ENCODE measurements at places on chromosomes 1 and 21. TPM values are rescaled to one million over a fixed set of nuclear protein-coding genes. Genes with fewer than 3 reads are reported as not detected.
A peak's percentile ranks its signal among the peaks of the same experiment; 100 is the strongest.

Gene KRTAP7-1
- polyA plus RNA-seq, result not detected

Gene PGLYRP3
- not detected for polyA plus RNA-seq

Gene GCSAML
- polyA plus RNA-seq, result not detected

- H3K4me1 ChIP-seq, result no peaks in the 10 kb centered on the region
- no peak overlapping the region for H3K4me3 ChIP-seq
- no peaks in the 10 kb centered on the region for H3K36me3 ChIP-seq
- no peak for DNase-seq
- no peak overlapping the region for H3K27ac ChIP-seq
Measured at GRCh38 chr1:164064501-164064900, 494.5 kb upstream of the PBX1 start.

DNA sequence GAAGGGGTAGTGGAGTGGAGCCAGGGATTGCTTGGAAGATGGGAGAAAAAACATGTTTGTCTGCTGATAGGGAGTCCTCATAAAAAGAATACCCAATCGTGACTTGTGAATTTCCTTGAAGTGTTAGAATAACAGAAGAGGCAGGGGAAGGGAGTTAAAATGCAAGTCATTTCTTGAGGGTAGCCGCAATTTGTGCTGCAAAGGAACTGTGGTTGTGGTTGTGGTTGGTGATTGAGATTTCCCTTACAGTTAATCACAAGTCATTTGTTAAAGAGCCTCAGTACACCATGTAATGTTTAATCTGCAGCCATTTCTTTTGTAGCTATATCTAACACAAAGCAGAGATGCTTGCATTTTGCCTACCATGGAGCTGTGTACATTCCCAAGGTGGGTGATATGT lies 38.5 kb upstream of the EGLN1 start:
- no peaks in the 10 kb centered on the region for H3K27me3 ChIP-seq
- peak; percentile 40 for DNase-seq
- H3K4me3 ChIP-seq, result no peak overlapping the region
- no peak overlapping the region for H3K27ac ChIP-seq

DNA sequence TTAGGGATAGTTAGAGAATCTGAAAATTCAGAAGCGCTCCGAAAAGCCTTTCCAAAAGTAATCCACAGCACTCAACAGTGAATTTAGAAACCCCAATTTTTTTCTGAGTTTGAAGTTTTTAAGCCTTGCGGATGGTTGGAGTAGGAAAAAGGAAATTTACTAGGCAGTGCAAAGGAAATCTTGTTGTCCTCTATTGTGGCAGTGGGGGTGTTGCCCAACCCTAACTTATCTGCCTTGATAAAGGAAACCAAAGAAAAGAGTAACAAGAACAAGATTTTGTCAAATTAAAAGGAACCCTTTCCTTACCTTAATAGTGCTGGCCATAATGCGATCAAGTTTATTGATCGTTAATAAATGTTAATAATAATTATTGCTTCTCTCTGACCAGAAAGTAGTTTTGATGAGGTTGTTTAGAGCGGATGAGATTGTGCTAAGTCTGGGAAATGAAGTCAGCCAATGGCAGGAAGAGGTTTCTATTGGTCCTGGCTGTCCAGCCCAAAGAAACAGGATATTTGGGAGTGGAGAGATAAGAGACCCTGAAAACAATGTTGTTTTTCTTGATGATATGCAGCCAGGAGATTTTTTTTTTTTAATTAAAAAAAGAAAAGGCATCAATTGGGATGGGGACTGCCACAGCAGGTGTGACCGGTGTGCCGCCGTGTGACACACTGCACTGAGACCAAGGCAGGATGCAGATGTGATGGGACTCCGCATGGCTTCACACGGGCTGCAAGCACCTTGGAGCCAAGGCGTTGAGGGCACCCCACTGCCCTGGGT lies at the start of gene ERG:
TSS of gene ERG (minus strand) at position 421 of the 777 bp plus-strand sequence. CDS start at position 324, 97 bp downstream.
- H3K4me1 ChIP-seq, result no peaks in the 10 kb centered on the region
- no peaks in the 10 kb centered on the region for H3K36me3 ChIP-seq
- peaks cover 4% of the 10 kb centered on the region for H3K27me3 ChIP-seq
- H3K27ac ChIP-seq, result no peak within 1 kb of the TSS

- H3K36me3 ChIP-seq, result peaks cover 6% of the 10 kb centered on the region
- H3K4me1 ChIP-seq, result peaks cover 27% of the 10 kb centered on the region
- H3K4me3 ChIP-seq, result no peak overlapping the region
- H3K27ac ChIP-seq, result no peak overlapping the region
Measured at GRCh38 chr1:226629210-226629895, 80.8 kb downstream of the STUM start.

DNA sequence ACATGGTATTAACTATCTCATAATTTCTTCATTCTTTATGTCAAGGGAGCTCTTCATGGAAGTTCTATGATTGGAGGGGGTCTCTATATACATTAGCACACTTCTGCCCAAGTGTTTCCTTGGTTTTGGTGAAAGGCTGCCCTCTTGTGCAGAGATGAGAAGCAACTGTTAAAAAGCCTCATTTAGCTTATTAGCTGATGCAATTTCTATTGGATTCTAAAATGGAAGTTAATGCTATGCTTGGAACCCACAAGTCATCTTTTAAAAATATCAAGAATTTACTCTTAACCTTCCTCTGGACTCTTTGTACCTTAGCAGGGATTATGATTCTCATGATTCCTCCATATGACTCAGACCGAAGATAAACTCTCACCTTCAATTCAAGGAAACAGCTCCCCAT lies 328.9 kb downstream of the PTBP2 start:
- H3K36me3 ChIP-seq, result no peaks in the 10 kb centered on the region
- no peaks in the 10 kb centered on the region for H3K4me1 ChIP-seq
- no peak overlapping the region for H3K4me3 ChIP-seq
- DNase-seq, result no peak
- no peaks in the 10 kb centered on the region for H3K27me3 ChIP-seq
- no peak overlapping the region for H3K27ac ChIP-seq

DNA sequence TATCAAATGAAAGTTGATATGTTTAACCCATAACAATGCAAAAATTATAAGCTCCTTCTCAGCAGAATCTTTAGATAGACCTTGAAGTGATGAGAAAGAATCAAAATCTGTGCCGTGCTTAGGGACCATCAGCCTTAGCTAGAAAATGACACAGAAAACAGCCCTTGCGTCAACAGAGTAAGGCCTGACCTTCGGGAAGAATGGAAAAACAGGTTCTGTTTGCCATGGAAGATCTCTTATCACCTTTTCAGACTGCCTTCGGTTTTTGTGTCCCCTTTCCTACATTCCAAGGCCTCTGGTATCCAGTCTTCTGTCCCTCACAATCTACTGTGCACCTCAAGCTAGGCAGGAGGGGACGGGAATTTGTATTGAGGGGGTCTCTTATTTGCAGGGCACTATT lies 37.6 kb upstream of the DPT start:
- no peaks in the 10 kb centered on the region for H3K4me1 ChIP-seq
- H3K36me3 ChIP-seq, result no peaks in the 10 kb centered on the region

GRCh38 chr1:154609398-154610380 lies 1.7 kb upstream of the ADAR start:
- peaks cover 40% of the 10 kb centered on the region for H3K4me1 ChIP-seq
- DNase-seq, result no peak
- H3K36me3 ChIP-seq, result peaks cover 10% of the 10 kb centered on the region
- peak overlapping the region; percentile 49 for H3K4me3 ChIP-seq
- no peaks in the 10 kb centered on the region for H3K27me3 ChIP-seq

DNA sequence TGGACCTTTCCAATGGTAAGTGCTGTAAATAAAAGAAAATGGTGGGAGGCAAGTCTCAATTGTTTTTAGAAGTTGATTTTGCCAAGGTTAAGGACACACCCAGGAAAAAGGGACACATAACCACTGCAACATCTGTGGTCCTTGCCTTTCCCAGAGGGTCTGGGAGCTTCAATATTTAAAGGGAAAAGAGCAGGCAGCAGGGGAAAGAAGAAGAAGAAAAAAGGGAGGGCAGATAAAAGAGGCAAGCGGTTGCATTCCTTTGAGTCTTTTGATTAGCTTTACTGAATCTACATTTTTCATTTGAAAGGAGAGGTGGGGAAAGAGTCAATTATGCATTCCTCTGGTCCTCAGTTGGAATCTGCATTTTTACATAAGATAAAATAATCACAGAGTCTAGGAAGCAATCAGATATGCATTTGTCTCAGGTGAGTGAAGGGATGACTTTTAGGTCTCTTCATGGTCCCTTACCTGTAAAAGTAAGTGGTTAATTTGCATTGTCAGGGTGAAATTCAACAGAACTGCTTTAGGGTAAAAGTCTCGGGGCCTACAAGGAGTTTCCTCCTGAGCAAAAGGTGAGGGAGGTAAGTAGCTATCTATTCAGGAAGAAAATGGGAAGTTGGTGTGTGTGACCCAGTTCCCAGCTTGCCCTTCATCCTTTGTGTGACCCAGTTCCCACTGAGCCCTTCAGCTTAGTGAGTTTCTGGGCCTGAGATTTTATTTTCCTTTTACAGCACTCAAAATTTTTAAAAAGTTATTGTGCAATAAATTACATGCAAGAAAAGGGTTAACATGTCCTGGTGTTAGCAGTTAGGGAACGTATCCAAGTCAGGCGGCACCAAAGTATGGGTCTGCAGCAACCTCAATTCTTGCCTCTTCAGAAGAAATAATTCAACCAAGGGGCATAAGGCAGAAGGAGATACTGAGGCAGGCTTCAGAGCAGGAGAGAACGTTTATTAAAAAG lies 8.6 kb upstream of the CNIH3 start:
- DNase-seq, result no peak
- no peaks in the 10 kb centered on the region for H3K36me3 ChIP-seq
- H3K27ac ChIP-seq, result no peak overlapping the region
- H3K4me1 ChIP-seq, result no peaks in the 10 kb centered on the region

Data from GM12878 (cell line).